ENCODE measurements at places on chromosomes 2 and 18.

GRCh38 chr2:71706836-71707235 is 253.5 kb downstream of the DYSF start:
- DNase-seq, result no peak

- no peak for DNase-seq
Observed at GRCh38 chr18:29811519-29811918, 1231.0 kb downstream of the DSC3 start.

DNA sequence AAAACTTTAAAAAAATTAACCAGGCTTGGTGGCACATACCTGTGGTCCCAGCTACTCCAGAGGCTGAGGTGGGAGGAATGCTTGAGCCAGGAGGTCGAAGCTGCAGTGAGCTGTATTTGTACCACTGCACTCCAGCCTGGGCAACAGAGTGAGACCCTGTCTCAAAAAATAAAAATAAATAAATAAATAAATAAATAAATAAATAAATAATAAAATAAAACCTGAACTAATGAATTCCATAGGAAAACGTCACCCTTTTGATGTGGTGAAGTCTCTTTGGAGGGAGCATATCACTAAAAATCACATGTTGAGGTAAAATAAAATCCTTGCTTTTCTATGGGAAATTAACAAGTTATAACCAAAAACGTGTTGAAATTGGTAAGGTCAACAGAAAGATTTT is 29.6 kb upstream of the ITGAV start:
- DNase-seq, result no peak

DNA sequence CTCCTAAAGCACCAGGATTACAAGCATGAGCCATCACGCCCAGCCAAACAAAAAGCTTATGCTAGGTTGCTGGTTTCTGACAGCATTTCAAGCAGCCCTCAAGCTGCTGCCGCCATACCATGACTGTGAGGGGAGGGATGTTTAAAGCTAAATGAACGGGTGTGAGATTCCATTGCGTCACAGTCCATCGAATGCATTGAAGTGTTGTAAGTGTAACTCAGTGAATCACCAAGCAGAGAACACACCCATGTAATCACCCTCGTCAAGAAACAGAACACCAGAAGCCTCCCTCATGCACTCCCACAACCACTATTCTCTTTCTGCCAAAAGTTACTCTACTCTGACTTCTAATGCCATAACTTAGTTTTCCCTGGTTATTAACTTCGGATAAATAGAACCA is 32.8 kb upstream of the MC5R start:
- DNase-seq, result peak; percentile 20

GRCh38 chr2:177131858-177132257 is 80.7 kb upstream of the HNRNPA3 start:
- no peak for DNase-seq

- DNase-seq, result peak; percentile 54
Observed at GRCh38 chr2:99865818-99866676, 276.3 kb downstream of the AFF3 start.

- no peak for DNase-seq
Observed at GRCh38 chr2:156327835-156328695, 4.5 kb downstream of the NR4A2 start.

DNA sequence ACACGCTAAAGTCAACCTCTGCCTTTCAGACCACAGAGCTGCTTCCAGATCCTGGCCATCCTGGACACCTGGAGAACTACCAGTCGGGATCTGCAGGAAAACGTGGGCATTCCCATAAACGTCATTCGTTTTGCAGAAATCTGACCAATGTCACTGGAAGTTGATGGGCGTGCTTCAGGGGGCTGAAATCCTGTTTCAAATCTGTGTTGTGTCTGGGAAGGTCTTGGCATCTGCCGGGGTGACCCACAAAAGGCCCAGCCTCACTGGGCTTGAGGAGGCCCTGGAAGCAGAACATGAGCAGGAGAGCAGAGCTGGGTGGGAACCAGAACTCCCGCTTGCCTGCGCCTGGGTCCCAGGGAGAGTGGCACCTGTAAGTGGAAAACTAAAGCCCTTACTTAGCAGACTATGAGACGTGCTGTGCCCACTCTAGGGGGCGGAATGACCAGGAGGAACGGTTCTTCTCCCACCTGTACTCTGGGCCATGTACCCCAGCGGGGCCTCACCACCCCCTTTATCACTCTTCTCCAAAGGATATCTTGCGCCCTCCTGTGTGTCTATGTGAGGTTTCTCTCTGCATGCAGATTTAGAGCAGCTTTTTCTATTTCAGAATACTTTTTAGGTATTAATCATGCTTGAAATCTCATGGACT is 200.9 kb downstream of the FAM210A start:
- DNase-seq, result no peak

GRCh38 chr2:227480528-227480927 is 8.6 kb downstream of the AGFG1 start:
- DNase-seq, result no peak

- peak; percentile 32 for DNase-seq
Observed at GRCh38 chr18:7954238-7954637, 387.1 kb downstream of the PTPRM start.

- peak; percentile 68 for DNase-seq
Observed at GRCh38 chr2:96329456-96329855, 4.3 kb downstream of the ITPRIPL1 start.

DNA sequence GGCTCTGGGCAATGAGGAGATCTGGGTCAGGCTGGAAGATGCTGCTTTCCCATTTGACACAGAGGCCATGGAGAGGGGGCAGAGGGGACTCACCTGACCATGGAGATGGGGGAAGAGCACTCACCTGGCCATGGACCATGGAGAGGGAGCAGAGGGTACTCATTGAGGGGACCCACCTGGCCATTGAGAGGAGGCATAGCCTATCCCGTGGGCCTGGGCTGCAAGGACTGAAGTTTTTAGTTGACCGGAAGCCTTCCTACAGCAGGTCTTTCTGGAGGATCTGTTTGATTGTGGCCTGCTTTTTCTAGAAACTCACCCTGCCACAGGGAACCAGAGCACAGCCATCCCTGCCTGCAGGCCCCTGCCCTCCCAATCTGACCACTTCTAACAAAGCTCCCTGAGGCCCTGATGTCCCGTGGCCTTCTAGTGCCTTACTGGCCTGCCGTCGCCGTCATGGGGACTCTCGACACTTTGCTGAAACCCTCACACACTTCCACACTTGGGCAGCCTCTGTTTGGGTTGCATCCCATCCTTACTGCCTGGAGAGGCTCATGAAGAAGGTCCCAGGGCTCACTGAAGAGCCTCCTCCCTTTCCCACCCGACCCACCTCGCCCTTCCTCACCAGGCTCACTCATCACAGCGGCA is 5.1 kb upstream of the PROM2 start:
- no peak for DNase-seq
